ENCODE measurements at places on chromosomes 5 and 9.

DNA sequence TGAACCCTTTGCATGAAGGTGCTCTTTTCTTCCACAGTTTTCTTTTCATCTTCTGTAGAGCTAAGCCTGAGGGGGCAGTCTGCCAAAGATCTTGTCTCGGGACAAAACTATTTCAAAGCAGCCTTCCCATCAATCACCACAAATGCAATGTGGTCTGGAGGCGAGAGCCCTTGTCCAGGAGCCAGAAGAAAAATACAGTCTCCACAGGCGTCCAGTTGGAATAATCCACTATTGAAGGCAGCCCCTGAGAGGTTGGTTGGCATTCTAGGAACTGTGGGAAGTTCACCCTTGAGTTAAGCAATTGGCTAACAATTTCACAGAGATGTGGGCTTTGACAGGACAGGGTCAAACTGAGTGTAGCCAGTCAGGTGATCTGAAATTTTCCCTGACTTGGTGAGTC lies 72.0 kb downstream of the SEMA6A start:
- DNase-seq: no peak

DNA sequence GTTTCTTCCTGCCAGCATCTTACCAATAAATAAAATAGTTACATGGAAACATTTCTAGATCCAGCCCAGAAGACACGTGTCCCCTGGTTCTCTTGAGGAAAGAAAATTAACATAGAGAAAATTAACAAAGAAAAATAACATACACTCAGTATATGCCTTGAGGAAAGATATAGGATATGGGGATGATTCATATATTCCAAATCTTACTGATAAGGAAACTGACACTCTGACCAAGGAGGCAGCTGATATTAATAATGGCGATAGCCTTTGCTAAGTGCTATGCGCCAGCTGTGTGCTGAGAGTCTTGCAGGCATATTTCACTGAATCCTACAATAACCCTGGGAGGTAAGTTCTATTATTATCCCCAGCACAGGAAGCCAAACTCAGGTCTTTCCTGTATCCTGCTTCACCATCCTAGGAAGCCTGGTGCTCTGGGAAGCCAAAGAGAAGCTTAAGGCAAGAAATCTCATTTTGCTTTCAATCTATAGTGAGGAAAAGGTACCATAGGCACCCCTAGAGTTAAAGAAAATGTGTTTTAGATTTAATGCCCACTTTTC lies 302.7 kb upstream of the NREP start:
- DNase-seq: no peak

DNA sequence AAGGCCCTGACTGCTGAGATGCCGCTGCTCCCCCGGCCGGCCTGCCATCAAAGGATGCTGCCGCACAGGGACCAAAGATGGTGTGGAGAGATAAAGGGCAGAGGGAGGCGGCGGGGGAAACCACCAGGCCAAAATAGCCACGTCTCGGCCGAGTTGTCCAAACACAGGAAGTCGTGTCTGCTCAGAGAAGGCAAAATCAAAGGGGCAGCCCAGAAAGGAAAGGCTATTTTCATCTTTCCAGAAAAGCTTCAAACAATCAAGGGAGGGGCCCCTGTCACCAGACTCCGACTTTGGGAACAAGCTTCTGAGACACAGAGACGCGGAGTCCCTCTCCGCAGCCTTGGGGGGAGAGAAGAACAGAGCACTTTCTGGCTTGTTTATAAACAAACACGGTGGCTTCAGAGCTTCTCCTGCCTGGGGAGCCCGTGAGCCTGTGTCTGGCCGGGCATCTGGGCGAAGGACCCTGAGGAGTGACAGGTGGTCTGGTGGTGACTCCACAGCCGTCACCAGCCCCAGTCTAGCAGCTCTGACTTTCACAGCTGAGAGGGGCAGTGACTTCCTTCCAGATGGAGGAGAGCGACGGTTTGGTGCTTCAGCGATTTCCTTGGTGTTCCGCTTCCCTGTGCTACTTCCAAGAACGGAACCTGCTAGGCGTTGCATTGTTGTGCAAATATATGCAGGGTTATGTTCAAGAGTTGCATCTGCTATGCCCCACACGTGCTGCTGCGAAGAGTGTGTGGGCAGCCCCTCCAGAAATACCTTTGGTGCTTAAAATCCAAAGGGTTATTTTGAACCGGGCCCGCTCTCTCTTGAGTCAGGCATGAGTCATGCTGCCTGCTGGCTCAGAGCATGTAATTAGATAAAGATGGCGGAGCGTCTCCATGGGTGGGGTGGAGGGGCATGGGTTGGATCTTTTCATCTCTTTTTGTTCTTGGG lies 24.0 kb downstream of the ADAMTSL2 start:
- no peak for DNase-seq

DNA sequence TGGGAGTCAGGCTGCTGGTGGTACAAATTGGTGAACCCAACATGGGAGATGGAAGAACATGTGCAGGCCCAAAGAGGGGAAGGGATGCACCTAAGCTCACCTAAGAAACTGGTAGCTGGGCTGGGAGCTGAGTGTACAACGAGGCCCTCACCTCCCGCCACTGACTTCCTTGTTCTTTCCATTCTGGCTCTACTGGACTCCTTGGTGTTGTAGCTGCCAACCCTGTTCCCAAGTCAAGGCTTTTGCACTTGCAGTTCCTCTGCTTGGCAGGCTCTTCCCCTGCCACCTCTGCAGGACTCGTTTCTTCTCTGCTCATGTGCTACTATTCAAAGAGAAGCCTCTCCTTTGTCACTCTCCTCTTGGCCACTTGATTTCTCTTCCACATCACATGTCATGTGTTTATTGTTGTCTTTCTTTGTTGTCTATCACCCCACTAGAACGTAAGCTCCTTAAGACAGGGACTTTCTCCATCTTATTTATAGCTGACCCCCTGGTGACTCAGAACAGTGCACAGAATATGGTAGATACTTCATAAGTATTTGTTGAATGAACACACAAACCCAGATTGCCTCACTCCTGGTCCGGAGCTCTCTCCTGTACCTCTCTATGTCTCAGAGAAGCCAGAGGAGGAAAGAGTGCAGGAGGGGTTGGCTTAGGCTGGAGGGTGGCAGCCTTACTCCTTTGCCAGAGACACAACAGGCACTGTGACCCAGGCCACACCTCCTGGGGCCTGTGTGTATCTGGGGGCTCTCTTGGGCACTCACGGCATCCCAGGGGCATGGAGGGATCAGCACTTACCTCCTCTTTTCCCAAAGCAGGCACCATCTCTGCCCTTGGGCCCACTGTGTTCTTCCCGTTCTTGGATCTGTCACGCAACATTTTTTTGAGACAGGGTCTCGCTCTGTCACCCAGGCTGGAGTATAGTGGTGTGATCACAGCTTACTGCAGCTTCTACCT lies 5.2 kb upstream of the SPINK4 start:
- DNase-seq: no peak

DNA sequence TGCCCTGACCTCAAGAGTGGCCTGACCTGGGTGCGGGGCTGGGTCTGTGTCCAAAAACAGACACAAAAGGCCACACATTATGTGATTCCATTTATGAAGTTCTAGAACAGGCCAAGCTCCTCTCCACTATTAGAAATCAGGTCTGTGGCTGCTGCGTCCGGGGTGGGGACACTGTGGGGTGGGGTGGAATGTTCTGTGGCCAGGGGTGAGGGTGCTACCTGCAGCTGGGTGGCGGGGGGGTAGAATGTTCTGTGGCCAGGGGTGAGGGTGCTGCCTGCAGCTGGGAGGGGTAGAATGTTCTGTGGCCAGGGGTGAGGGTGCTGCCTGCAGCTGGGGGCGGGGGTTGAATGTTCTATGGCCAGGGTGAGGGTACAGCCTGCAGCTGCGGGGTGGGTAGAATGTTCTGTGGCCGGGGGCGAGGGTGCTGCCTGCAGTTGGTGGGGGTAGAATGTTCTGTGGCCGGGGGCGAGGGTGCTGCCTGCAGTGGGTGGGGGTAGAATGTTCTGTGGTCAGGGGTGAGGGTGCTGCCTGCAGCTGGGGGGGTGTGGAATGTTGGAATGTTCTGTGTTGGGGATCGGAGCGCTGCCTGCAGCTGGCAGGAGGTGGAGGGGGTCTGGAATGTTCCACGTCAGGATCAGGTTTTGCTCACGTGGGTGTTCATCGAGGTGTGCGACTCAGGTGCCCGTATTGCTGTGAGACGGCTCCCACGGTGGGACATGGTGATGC lies 8.3 kb downstream of the LCN12 start:
- DNase-seq: no peak

DNA sequence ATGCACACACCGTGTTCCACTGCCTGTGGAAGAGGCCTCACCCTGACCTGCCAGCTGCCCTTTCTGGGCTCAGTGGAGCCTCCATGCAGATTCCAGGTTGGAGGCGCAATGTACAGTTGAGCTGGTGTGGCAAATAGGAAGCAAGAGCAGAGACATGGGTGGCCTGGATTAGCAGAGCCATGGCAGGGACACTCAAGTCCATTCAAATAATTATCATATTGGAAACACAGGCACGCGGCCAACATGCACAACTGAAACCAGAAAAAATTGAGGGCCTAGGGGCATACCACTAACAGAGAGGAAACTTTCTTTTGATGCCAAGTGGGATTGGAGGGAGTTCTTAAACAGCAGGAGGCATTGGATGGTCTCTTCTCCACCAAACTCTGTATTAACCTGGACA lies 35.8 kb downstream of the OTULINL start:
- no peak for DNase-seq

DNA sequence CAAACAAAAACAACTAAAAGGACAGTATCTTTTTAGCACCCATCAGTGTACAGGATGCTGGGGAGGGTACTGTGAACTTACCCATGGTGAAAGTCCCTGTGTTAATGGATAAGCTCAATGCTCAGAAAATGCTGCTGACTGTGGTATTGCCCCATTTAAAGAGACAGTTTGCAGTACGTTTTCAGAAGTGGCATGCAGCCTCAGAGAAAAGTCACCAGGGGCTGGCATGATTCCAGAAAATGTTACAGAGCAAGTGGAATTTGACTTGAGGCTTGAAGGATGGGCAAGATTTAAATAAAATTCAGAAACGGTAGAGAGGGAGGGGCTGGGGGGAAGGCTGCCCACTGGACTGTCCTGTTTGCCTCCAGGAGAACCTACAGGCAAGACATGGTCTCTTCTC lies 7.2 kb downstream of the S1PR3 start:
- no peak for DNase-seq

DNA sequence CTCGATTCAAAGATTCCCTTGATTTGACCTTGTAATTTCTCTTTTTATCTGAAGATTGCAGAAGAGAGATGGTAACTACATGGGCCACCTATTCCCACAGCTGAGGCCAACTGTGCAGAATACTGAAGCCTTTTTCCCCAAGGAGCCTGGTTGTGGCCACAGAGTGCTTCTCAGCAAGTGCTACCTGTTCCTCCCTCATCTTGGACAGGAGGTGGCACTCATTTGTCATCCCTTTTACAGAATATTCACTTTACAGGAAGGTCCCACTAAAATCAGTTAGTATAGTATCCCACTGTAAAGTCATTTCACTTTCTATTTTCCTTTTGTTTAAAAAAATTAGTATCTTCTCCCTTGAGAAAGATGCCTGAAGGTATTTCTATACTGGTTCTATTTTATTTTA lies 346.4 kb downstream of the ARL15 start:
- no peak for DNase-seq

GRCh38 chr5:158769079-158769478 lies 330.6 kb downstream of the EBF1 start:
- no peak for DNase-seq

DNA sequence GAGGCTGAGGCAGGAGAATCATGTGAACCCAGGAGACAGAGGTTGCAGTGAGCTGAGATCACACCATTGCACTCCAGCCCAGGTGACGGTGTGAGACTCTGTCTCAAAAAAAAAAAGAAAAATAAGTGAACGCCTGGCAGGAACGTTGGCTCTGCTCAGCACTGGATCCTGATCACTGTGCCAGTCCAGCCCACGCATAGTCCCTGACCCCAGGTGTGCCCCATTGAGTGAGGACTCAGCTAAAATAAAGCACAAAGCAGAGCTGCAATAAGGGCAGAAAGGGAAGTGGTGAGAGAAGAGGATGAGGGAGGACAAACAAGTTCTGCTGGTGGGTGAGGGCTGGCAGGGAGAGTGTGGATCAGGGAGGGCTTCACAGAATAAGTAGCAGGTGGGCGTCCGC lies 4.3 kb downstream of the GRHPR start:
- DNase-seq: no peak

- DNase-seq: no peak
Observed at GRCh38 chr9:86837345-86837744, 110.0 kb downstream of the GAS1 start.

DNA sequence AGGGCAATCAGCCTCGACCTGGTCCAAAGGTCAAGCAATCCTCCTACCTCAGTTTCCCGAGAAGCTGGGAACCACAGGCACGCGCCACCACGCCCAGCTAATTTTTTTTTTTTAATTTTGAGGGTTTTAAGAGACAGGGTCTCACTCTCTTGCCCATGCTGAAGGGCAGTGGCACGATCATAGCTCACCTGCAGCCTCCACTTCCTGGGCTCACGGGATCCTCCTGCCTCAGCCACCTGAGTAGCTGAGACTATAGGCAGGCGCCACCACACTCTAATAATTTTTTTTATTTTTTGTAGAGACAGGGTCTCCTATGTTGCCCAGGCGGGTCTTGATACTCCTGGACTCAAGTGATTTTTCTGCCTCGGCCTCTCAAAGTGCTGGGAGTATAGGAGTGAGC lies 1.6 kb downstream of the UIMC1 start:
- DNase-seq: no peak

DNA sequence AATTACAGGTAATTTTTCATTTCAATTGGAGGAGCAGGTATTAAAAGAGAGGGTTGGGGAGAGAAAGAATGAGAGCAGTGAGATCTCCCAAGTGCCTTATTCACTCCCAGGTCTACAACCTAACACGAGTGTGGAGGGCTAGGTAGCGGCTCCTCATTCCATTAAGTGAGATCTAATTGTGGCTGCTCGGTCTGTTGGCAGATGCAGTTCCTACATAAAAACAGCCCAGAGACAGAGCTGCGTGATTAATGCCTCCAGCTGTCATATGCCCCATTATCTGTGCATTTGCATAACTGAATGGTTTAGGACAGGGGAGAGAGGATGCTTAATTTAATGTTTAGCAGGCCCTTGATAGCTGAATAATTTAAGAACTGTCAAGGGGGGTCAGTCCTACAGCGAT lies 100.5 kb downstream of the PSAT1 start:
- DNase-seq: no peak

GRCh38 chr5:88683506-88684135 lies 199.4 kb downstream of the MEF2C start:
- DNase-seq: peak; percentile 34

DNA sequence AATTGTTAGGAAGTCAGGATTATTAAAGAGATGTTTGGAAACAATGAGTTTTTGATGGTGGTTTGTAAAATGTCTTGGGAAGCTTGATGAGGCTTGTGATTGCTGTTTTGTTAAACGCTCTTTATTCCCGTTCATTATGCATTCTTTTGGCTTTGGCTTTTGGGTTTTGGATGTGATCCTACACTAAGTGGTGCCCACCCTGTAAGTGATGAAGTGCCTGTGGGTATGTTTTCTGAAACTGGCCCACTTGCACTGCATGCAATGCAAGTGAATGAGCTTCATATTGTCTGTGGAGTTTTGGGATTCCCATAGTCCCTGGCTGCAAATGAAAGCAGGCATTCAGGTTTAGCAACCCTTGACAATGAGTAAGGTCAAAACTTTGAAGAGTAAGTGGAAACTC lies 1035.5 kb upstream of the WWC1 start:
- DNase-seq: no peak

DNA sequence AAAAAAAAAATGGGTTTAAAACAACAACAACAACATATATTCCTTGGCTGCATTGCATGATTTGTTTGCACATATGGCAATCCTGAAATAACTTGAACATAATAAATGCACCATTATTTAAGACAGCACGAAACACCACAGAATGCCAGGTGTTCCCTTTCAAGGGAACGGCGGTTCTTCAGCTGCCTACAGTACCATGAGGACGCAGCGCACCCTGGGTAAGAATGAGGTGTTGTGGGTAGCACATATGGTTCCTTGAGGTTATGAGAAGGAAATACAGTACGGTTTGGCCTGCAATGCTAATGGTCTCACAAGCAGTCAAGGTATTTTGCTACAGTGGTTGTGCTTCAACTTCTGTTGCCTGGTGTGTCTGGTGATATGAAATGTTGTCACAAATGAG lies 174.8 kb downstream of the SLC12A2 start:
- peak; percentile 25 for DNase-seq

Data from DMS153 (cell line).